Heart left ventricle (tissue), 16 donors: ENCODE measurements at places on chromosomes 5 and 9. TPM values are rescaled to one million over a fixed set of nuclear protein-coding genes. Genes with fewer than 3 reads are reported as not detected.

- H3K4me1 ChIP-seq: peaks cover 15% of the 10 kb centered on the region
- H3K4me3 ChIP-seq: no peak overlapping the region
- H3K27ac ChIP-seq: no peak overlapping the region
- no peak for DNase-seq
- no peaks in the 10 kb centered on the region for H3K27me3 ChIP-seq
- H3K36me3 ChIP-seq: no peaks in the 10 kb centered on the region
These were observed 11.7 kb downstream of the MTREX start for GRCh38 chr5:55319491-55319890.

SCGB3A1 gene
- not detected for total RNA-seq

PRDM9 gene
- not detected for total RNA-seq

GRCh38 chr5:125610892-125611291, 812.3 kb upstream of the GRAMD2B start:
- no peak overlapping the region for H3K4me3 ChIP-seq
- no peaks in the 10 kb centered on the region for H3K27me3 ChIP-seq
- H3K27ac ChIP-seq: no peak overlapping the region
- H3K36me3 ChIP-seq: no peaks in the 10 kb centered on the region
- DNase-seq: no peak
- no peaks in the 10 kb centered on the region for H3K4me1 ChIP-seq

DNA sequence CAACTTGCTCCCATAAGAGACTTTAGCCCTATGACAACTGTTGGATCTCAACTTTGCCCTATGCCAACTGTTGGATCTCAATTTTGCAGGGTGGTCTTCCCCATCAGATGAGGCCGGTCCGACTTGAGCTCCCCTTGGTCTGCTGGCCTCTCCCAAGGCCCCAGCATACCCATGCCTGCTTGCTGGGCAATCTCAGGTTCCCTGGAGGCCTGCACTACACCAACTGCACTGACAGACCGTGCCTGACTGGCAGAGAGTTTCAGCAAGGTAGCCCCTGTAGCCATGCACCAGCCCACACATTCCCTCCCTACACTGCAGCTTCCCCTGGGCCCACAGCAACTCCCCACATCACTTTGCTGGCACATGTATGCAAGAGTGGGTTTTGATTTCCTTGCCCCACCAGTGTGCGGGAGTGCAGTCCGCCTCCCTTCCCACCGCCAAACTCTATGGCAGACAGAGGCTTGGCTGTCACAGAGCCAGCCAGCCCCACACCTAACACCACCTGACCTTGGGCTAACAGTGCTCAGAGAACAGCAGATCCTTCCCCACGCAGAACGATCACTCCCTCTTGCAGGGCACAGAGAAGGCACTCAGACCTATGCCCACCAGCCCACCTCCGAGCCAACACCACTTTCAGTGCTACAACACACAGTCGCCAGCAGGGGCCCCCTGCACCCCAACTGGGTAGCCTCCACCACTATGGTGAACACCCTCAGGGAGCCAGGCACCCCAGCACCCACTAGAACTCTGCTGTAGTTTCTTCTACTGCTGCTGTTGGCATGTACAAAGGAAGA, 279.9 kb upstream of the COX7C start:
- H3K4me1 ChIP-seq: no peaks in the 10 kb centered on the region
- no peak overlapping the region for H3K4me3 ChIP-seq
- H3K27ac ChIP-seq: no peak overlapping the region
- H3K27me3 ChIP-seq: no peaks in the 10 kb centered on the region

- H3K4me3 ChIP-seq: no peak overlapping the region
- DNase-seq: no peak
- no peak overlapping the region for H3K27ac ChIP-seq
- H3K27me3 ChIP-seq: no peaks in the 10 kb centered on the region
These were observed 343.5 kb downstream of the PLK2 start for GRCh38 chr5:58116346-58116745.

DNA sequence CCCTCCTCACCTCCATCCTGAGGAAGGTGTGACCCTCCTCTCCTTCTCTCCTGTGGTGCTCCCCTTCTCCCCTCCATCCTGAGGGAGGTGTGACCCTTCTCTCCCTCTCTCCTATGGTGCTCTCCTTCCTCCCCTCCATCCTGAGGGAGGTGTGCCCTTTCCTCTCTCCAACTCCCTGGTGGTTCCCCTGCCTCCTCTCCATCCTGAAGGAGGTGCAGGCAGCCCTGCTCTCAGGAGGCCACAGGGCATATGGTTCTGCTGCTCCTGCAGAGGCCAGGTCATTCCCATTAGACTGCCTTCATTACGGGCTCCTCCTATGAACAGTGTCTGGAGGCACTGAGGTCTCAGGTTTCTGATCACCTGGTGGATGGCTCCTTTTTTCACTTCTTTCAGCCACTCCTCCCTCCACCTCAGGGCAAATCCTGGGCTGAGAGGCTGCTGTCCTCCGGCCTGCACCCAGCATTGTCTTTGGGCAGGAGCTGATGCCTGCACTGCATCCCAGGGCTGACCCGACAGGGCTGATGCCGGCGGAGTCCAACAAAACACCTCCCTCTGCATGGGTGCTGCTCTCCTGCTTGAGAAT, 197.1 kb downstream of the MED10 start:
- H3K4me1 ChIP-seq: no peaks in the 10 kb centered on the region
- no peak overlapping the region for H3K4me3 ChIP-seq
- H3K36me3 ChIP-seq: no peaks in the 10 kb centered on the region
- H3K27ac ChIP-seq: no peak overlapping the region
- H3K27me3 ChIP-seq: no peaks in the 10 kb centered on the region

DNA sequence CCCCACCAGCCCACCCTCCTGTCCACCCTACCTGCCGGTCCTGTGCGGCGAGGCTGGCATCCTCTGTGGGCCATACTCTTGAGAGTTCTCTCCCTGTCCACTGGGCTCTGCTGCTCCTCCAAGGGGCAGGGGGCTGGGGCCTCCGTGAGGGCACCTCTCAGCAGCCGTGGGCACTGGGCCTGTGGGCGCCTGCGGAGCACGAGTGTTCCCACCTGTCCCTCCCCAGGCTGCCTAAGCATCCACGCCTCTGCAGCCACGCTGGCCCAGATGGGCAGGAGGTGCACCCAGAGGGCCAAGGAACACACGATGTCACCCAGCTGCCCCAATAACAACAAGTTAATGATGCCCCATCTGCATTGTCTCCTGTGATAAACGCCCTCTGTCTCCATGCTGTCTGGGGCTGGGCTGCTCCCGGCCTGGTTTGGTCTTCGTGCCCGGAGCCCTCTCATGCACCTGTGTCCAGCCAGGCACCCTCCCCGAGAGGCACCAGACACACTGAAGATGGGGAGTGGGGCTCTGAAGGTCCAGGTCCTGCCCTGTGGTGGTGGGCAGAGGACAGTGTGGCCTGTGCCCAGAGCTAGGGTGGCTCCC, 114.5 kb downstream of the RXRA start:
- peaks cover 12% of the 10 kb centered on the region for H3K36me3 ChIP-seq
- H3K4me3 ChIP-seq: no peak overlapping the region
- DNase-seq: no peak
- no peaks in the 10 kb centered on the region for H3K27me3 ChIP-seq
- no peak overlapping the region for H3K27ac ChIP-seq

ORM2 gene
- total RNA-seq: not detected

ZSWIM6 gene
- 6.3 TPM for total RNA-seq

DNA sequence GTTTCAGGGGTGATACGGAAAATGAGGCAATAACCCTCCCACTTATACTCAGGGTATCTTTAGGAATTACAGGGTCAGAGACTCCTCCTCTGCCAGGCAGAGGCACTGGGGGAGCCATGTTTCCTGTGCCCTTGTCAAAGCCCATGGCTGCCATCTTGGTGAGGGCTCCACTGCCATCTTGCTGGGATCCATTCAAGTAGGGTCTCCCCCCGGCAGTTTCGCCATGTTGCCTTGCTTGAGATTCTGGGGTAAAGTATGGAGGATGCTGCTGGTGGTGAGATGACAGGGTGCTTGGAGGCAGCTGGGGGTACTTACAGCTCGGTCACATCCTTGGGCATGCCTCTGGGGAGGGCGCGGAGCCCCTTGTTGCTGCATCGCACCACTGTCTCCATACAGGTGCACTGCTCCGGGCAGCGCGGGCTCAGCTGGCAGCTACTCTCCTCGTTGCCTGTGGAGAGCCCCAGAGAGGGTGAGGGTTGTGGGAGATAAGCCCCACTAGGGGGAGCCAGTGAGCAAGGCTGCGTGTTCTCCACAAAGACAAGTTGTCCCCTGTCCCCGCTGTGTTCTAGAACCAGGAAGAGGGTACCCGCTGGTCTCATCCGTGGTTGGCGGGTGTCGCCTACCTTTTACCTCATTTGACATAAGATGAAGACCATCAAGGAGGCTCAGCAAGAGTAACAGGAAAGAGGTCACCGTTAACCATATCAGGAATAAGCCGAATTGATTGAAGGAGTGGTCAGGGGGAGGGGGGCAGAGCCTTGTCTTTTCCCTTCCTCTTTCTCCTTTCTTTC, 169.0 kb upstream of the PANK3 start:
- no peaks in the 10 kb centered on the region for H3K4me1 ChIP-seq
- H3K27me3 ChIP-seq: no peaks in the 10 kb centered on the region
- H3K4me3 ChIP-seq: no peak overlapping the region
- H3K27ac ChIP-seq: no peak overlapping the region

DNA sequence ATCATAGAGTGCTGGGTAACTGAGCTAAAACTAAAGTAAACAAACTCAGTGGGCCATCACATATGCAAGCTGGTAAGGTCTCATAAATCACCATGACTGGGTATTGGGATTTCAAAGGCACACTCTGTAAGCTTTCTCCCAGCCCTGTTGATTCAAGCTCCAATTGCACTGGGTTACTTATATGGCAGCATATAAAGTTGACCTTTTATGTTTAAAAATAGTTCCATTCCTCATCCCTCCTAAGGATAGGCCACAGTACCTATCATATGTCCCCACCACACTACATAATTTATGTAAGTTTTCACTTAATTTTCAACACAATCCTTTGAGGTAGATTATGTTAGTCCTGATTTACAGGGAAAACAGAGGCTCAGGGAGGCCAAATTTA, 438.4 kb downstream of the RAB3C start:
- no peak overlapping the region for H3K4me3 ChIP-seq
- DNase-seq: no peak
- H3K27me3 ChIP-seq: no peaks in the 10 kb centered on the region

DNA sequence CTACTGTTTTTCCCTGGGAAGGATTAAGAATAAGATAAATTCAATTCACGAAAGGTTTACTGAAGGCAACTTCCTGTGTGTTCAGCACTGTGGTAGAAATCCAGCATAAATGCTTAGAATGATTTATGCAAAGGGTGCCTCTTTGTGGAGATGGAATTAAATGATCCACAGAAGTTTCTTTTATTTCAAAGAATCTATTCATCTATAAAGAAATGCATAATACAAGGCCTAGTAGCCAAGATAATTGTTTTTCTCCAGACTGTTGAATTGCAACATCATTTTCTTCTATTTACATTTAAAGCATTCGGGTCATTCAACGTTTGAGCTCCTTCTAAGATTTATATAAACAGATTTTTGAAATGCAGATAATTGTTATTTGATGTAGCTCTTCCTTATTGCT, 138.8 kb upstream of the NFIL3 start:
- no peaks in the 10 kb centered on the region for H3K27me3 ChIP-seq
- H3K4me3 ChIP-seq: no peak overlapping the region
- no peaks in the 10 kb centered on the region for H3K36me3 ChIP-seq
- DNase-seq: no peak
